Immature natural killer cell (primary cell): ENCODE measurements at places on chromosomes 5 and 9. TPM values are rescaled to one million over a fixed set of nuclear protein-coding genes. Genes with fewer than 3 reads are reported as not detected.

The CBY3 gene
- polyA plus RNA-seq: 0.86 TPM

The CSF2 gene
- polyA plus RNA-seq: not detected

The PRSS3 gene
- polyA plus RNA-seq: not detected

The SPATA6L gene
- not detected for polyA plus RNA-seq

The SPINK7 gene
- polyA plus RNA-seq: not detected

The ARID3C gene
- polyA plus RNA-seq: not detected

The GABRA1 gene
- not detected for polyA plus RNA-seq

The FCN2 gene
- not detected for polyA plus RNA-seq

The LEAP2 gene
- 0.50 TPM for polyA plus RNA-seq

The CDKN2A gene
- polyA plus RNA-seq: 8.3 TPM

The UGCG gene
- 7.1 TPM for polyA plus RNA-seq

The EGFLAM gene
- not detected for polyA plus RNA-seq

The F2RL1 gene
- polyA plus RNA-seq: 0.53 TPM

The PRRX2 gene
- polyA plus RNA-seq: 0.18 TPM

The PWWP2A gene
- polyA plus RNA-seq: 46.7 TPM

The TUSC1 gene
- 0.63 TPM for polyA plus RNA-seq

The TAL2 gene
- polyA plus RNA-seq: not detected

The SLC9A3 gene
- 1.5 TPM for polyA plus RNA-seq

The PCDHB3 gene
- polyA plus RNA-seq: not detected

The NPM1 gene
- 355 TPM for polyA plus RNA-seq

The RIMOC1 gene
- polyA plus RNA-seq: 3.5 TPM

The HSDL2 gene
- polyA plus RNA-seq: 17.6 TPM

The PCDHGA6 gene
- polyA plus RNA-seq: not detected

The PTCD2 gene
- polyA plus RNA-seq: 2.9 TPM

The BAAT gene
- not detected for polyA plus RNA-seq

The PCDHGB1 gene
- polyA plus RNA-seq: not detected

The OR1N1 gene
- polyA plus RNA-seq: not detected

The CRHBP gene
- not detected for polyA plus RNA-seq

The TAF11L5 gene
- polyA plus RNA-seq: not detected
